ENCODE measurements at places on chromosomes 2 and 18.

DNA sequence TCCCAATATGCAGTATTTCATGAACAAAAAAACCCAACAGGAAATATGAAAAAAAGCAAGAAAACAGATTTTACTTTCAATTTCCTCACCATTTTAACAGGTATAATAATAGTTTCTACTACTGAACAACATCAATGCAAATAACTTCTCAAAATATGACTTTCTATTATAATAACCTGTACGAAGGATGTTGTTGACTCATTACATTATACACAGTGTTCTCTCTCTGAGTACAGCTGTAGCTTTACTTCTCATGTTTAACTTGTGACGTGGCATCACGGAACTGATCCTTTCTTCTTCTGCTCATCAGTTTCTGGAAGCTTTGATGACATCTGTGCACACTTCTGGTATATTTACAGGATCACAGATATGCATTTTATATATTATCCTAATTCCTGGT is 40.0 kb downstream of the FAM228A start:
- DNase-seq = no peak

GRCh38 chr2:161135951-161136593 is 24.2 kb upstream of the TANK start:
- DNase-seq = no peak

- DNase-seq = no peak
Observed at GRCh38 chr2:176643646-176644045, 374.4 kb downstream of the MTX2 start.

GRCh38 chr2:112973156-112973555 is 4.7 kb upstream of the IL36G start:
- DNase-seq = no peak

- no peak for DNase-seq
Observed at GRCh38 chr2:25420820-25421237, 79.1 kb upstream of the DNMT3A start.

DNA sequence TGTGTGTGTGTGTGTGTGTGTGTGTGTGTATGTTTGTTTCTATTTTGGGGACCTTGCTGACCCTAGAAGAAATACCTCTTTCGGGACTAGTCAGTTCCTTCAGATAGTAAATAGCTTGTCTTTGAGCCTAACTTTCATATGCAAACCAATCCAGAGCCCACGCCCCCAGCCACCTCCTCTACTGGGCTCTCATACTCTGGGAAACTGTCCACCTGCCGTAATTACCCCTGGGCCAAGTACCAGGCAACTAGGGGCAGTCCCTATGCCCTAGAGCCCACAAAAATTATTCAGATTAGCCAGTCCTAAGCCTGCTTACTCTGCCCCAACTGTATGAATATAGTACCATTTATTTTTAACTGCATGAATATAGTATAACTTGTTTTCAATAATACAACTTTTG is 970.4 kb downstream of the EPHA4 start:
- no peak for DNase-seq

- no peak for DNase-seq
Observed at GRCh38 chr2:17327649-17328048, 190.6 kb downstream of the RAD51AP2 start.

- no peak for DNase-seq
Observed at GRCh38 chr2:216493334-216493685, 5.3 kb upstream of the RPL37A start.

GRCh38 chr18:13486284-13486683 is 240.1 kb downstream of the FAM210A start:
- DNase-seq = no peak

GRCh38 chr2:2639251-2640139 is 308.4 kb upstream of the MYT1L start:
- DNase-seq = no peak

DNA sequence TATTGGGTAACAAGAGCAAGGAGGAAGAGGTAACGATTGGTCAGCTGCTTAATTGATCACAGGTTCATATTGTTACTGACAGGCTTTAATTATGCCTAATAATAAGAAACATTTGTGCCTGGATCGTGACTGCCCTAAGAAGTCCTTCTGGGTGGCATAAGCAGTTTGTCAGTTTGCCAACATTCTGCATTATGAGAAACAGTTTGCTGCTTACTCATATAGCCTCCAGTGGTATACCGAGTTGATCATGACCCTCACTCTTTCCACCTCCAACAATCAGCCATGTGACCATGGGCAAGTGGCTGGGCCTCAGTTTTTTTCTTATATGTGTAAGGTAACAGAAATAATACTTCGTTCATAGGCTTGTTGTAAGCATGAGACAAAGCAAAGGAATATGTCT is 96.6 kb upstream of the CABLES1 start:
- DNase-seq = no peak

All from activated T-helper 1 cell treated with anti-CD3 and anti-CD28 coated beads, Interleukin-2, amount 50 U/mL, for 16 hours (primary cell).